ENCODE measurements at places on chromosomes 11 and 22. TPM values are rescaled to one million over a fixed set of nuclear protein-coding genes. Genes with fewer than 3 reads are reported as not detected.

The C11orf42 gene
- total RNA-seq: not detected

The SPDYC gene
- total RNA-seq: not detected

The AMBRA1 gene
- total RNA-seq: 40.0 TPM

The RTN4RL2 gene
- total RNA-seq: 2.0 TPM

The PTPRCAP gene
- 18.2 TPM for total RNA-seq

The PTPN5 gene
- 0.49 TPM for total RNA-seq

The ZFTA gene
- total RNA-seq: 13.0 TPM

The MAP6 gene
- total RNA-seq: 6.9 TPM

The MUC15 gene
- total RNA-seq: 8.3 TPM

The MS4A15 gene
- not detected for total RNA-seq

The SLC15A3 gene
- total RNA-seq: 23.1 TPM

DNA sequence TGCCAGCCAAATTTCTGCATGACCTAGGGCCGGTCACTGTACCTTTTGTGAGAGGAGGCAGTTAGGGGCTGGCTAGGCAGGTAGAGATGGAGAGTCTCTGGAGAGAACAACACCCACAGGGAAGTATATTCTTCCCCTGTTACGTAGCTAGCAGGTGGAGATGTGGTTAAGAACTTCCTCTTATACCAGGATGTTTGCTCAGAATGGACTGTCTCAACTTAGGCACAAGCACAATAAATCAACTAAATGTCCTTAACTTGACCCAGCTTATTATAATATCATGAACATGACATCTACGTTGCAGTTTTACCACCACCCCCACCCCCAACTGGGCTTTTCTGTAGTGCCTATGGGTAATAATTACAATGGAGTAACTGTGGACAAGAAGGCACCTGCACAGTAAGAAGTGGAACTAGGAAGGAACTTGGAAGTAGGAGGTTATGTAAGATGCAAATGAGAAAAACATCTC lies 60.7 kb upstream of the MPEG1 start:
- H3K27me3 ChIP-seq: no peaks in the 10 kb centered on the region
- DNase-seq: no peak
- H3K27ac ChIP-seq: no peak overlapping the region
- no peak overlapping the region for H3K4me3 ChIP-seq

DNA sequence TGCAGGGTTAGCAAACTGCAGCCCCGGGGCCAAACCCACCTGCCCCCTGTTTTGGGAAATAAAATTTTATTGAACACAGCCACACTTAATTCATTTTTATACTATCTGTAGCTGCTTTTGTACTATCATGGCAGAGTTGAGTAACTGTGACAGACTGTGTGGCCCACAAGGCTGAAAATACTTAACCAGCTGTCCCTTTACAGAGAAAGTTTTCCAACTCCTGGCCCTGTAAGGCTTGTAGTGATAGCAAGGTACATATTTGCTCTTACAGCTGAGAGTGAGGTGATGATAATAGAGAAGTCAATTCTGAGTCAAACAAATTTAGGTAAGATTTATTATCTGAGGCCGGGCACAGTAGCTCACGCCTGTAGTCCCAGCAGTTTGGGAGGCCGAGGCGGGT lies 87.4 kb upstream of the SLC6A5 start:
- no peaks in the 10 kb centered on the region for H3K27me3 ChIP-seq
- no peak overlapping the region for H3K27ac ChIP-seq
- no peak for DNase-seq
- no peaks in the 10 kb centered on the region for H3K36me3 ChIP-seq

DNA sequence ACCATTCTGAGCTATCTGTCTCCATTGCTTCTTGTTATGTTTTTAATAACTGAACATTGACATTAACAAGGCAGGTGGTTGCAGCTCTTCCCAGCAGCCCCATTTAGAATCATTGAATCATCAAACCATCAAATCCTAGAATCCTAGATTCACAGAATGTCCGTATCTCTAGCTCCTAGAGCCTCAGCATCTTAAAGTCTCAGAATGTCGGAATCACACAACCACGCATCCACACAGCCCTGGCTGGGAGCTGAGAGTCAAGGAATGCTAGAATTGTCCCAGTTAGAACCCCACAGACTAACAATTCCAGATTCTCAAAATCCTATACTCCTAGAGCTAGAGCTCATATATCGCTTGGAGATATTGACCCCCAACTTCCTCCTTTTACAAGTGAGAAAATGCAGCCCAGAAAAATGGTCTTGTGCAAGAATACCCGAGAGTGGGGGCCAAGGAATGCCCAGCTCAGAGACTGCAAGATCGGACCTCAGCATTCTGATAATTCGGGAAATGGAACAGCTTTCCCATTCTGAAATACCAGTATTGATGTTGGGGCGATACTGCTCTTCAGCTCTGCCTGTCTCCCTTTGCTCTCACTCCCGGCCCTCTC lies 38.8 kb downstream of the PDE2A start:
- H3K27me3 ChIP-seq: no peaks in the 10 kb centered on the region
- H3K4me3 ChIP-seq: no peak overlapping the region
- no peaks in the 10 kb centered on the region for H3K36me3 ChIP-seq
- H3K4me1 ChIP-seq: peaks cover 5% of the 10 kb centered on the region
- no peak overlapping the region for H3K27ac ChIP-seq
- no peak for DNase-seq

DNA sequence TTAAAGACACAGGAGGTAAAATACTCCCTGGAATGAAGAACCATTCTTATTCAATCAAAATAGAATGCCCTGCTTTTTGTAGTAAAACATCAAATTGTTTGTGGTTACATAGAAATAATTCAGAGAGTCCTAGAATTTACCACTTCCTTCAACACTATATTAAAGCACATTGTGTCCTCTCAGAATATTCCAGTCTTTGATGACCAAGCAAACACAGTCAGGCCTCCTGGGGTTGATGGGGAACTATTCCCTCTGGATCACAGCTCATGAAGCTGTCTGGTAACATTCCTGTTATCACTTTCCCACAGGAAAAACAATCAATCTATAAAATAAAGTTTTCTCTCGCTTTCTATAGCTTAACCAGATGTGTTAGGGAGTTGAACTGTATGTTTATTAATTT lies 389.3 kb downstream of the KCNA4 start:
- H3K36me3 ChIP-seq: no peaks in the 10 kb centered on the region
- no peaks in the 10 kb centered on the region for H3K27me3 ChIP-seq
- no peak for DNase-seq
- no peak overlapping the region for H3K27ac ChIP-seq
- no peaks in the 10 kb centered on the region for H3K4me1 ChIP-seq

DNA sequence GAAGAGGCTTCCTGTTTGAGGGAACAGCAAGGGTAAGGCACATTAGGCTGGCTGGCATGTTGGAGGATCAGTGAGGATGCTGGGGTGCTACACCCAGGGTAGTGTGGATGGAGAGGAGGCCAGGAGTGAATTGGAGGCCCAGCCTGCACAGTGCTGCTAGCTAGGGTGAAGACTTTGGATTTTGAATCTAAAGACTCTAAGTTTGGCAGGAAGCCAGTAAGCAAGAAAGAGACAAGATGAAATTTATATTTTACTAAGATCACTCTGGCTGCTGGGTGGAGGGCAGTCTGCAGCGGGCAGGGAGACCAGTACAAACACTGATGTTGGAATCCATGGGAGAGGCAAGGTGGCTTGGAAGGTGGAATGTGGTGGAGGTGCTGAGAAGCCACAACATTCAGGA lies 43.6 kb downstream of the TSPAN18 start:
- peaks cover 36% of the 10 kb centered on the region for H3K4me1 ChIP-seq
- H3K36me3 ChIP-seq: no peaks in the 10 kb centered on the region
- H3K4me3 ChIP-seq: no peak overlapping the region
- no peaks in the 10 kb centered on the region for H3K27me3 ChIP-seq
- H3K27ac ChIP-seq: no peak overlapping the region

- no peaks in the 10 kb centered on the region for H3K36me3 ChIP-seq
- DNase-seq: no peak
- no peaks in the 10 kb centered on the region for H3K4me1 ChIP-seq
- H3K27ac ChIP-seq: no peak overlapping the region
- no peak overlapping the region for H3K4me3 ChIP-seq
- no peaks in the 10 kb centered on the region for H3K27me3 ChIP-seq
Measured at GRCh38 chr11:121309688-121310087, 17.1 kb downstream of the SC5D start.

GRCh38 chr22:29528144-29528543 lies 25.4 kb downstream of the THOC5 start:
- H3K4me1 ChIP-seq: no peaks in the 10 kb centered on the region
- H3K27me3 ChIP-seq: no peaks in the 10 kb centered on the region
- no peak overlapping the region for H3K4me3 ChIP-seq

DNA sequence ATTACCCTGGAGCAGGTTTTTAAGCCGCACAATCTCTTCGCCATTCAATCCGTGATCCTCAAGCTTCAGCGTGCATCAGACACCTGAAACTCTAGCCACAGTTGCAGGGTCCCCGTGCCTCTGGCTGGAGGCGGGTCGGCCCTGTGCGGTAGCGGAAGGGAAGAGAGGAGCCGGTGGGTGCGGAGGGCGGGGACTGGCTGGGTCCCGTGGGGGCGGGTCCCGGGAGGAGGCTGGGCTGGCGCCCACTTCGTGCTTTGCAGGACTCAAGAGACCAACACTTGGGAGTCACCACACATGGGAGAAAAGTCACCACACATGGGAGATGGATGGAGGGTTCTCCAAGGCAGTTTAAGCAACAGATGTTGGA lies 772 bp downstream of the C22orf15 start:
- H3K4me3 ChIP-seq: peak overlapping the region; percentile 6
- no peaks in the 10 kb centered on the region for H3K27me3 ChIP-seq
- H3K27ac ChIP-seq: no peak overlapping the region

- no peaks in the 10 kb centered on the region for H3K36me3 ChIP-seq
- DNase-seq: no peak
- no peak overlapping the region for H3K4me3 ChIP-seq
- H3K27ac ChIP-seq: no peak overlapping the region
Measured at GRCh38 chr22:44759430-44760310, 7.3 kb downstream of the ARHGAP8 start.

DNA sequence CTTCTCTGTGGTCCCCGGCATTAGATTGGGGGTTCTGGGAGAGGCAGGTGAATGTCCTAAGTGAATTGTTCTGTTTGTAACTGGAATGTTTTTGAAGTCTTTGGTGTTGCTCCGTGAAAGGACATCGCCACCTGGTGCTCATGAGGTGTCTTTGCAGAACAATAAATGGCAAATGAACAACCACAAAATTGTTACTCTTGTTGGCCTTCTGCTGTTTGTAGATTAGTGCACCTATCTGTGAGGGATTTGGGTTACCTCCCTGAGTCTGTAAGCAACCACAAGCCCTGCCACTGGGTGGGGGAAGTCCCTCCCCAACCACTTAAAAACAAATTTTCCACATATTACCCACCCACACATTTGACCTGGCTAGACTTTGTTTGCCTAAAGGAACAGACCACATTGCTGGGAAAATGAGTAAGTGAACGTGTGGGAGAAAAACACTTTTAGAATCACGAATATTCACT lies 4.7 kb downstream of the MPEG1 start:
- no peaks in the 10 kb centered on the region for H3K36me3 ChIP-seq
- no peak overlapping the region for H3K27ac ChIP-seq
- H3K4me1 ChIP-seq: no peaks in the 10 kb centered on the region
- no peak overlapping the region for H3K4me3 ChIP-seq
- no peaks in the 10 kb centered on the region for H3K27me3 ChIP-seq
- no peak for DNase-seq

DNA sequence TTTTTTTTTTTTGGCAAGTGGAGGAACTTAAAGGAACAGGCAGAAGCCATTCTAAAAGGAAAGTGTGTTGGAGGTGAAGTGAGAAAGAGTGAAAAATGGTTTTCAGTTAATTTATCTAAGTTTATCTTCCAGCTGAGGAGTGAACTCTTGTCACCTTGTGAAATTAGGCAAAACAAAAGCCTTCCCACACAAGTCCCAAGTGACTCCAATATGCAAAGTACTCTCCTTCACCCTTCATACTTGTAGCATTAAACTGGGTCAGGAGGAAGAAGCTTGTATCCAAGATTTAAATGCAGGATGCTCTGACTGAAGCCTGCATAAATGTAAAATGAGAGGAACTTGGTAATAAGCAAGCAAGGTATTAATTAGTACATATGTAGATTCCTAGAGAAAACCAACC lies 796.8 kb downstream of the DLG2 start:
- H3K4me3 ChIP-seq: no peak overlapping the region

DNA sequence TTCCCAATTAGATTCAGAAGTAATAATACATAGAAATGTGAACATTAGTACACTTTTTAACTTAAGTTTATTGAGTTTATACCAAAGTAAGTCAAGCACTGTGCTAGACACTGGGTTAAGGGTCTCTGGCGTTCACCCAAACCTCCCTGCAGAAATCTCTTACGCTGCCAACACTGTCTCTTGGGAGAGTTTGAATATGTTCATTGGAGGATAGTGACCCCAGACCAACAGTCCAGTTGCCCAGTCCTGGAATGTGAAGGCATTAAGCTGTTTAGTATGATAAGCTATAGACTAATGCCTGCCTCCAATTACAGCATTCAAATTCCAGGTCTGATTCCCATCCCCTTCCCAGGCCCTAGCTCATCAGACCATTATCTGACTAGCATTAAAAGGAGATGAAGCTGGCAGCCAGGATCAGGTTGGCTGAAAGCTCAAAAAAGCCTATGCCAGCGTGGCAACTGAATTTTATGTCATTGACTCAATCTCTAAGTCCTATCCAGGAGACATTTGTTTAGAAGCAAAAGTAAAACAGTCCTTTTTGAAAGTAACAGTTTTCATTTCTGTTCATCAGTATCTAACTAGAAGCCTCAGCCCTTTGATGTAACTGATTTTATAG lies 77.8 kb downstream of the SFI1 start:
- DNase-seq: no peak
- no peaks in the 10 kb centered on the region for H3K36me3 ChIP-seq
- no peaks in the 10 kb centered on the region for H3K4me1 ChIP-seq
- H3K27me3 ChIP-seq: no peaks in the 10 kb centered on the region
- no peak overlapping the region for H3K4me3 ChIP-seq
- no peak overlapping the region for H3K27ac ChIP-seq

DNA sequence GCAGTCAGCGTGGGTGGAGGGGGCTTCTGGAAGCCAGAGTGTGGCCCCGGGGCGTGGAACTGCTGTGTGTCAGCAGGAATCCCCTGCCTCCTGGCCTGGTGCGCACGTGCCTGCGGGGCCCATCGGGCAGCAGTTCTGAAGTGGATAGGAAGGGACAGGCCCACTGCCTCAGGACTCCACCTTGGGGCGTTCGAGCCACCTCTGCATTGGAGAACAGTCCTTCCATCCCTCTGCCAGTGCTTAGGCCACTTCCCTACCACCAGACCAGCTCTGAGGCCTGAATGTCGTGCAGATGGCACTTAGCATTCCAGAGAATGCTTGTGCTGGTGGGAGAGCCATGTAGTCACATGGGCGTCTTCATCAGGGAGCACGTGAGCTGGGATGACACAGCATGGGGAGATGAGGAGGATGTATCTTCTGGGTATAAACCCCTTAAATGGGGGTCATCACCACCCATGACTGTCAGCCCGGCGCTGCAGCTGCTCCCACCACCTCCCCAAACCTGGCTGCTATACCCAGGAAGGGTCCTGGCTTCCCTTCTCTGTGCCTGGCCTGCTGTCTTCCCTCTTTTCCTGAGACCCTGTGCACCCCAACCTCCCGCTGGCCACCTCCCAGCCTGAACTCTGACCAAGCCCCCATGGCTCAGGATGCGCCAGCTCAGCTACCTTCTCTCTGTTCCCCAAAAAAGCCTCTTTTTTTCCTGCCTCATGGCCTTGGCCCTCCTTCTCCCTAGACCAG lies 9.7 kb downstream of the INCENP start:
- H3K4me1 ChIP-seq: no peaks in the 10 kb centered on the region
- H3K27ac ChIP-seq: no peak overlapping the region
- no peaks in the 10 kb centered on the region for H3K27me3 ChIP-seq
- no peak overlapping the region for H3K4me3 ChIP-seq
- peaks cover 31% of the 10 kb centered on the region for H3K36me3 ChIP-seq

GRCh38 chr11:75141166-75141565 lies 9.7 kb upstream of the SLCO2B1 start:
- no peak overlapping the region for H3K27ac ChIP-seq
- no peaks in the 10 kb centered on the region for H3K36me3 ChIP-seq
- peaks cover 11% of the 10 kb centered on the region for H3K4me1 ChIP-seq
- no peak for DNase-seq
- H3K27me3 ChIP-seq: no peaks in the 10 kb centered on the region
- H3K4me3 ChIP-seq: no peak overlapping the region

All from vagina (tissue), 2 donors.